NCI-H446 treated with DMSO at 0.1 percent for 48 hours (cell line): ENCODE measurements at places on chromosomes 7 and 10.

DNA sequence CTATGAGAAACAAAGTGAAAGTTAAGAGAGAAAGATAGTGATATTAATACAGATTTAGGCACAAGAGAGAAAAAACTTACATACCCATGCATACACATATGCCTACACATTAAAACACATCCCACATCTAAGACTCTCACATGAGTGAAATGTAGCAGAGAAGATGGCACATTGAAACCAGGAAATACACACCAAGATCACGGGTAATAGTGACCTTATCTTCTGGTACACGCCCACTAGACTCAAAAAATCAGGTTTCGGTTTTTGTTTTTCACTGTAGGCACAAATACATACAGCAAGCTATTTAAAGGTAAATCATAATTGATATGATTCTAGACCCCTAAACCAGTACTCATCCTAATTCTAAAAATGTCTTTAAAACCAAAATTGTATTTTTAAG lies 225.2 kb upstream of the TAC1 start:
- DNase-seq = no peak

- peak; percentile 42 for DNase-seq
These were observed 120.9 kb downstream of the C10orf105 start for GRCh38 chr10:71598621-71599055.

- no peak for DNase-seq
These were observed 583.5 kb upstream of the SEMA3D start for GRCh38 chr7:85770332-85770731.

DNA sequence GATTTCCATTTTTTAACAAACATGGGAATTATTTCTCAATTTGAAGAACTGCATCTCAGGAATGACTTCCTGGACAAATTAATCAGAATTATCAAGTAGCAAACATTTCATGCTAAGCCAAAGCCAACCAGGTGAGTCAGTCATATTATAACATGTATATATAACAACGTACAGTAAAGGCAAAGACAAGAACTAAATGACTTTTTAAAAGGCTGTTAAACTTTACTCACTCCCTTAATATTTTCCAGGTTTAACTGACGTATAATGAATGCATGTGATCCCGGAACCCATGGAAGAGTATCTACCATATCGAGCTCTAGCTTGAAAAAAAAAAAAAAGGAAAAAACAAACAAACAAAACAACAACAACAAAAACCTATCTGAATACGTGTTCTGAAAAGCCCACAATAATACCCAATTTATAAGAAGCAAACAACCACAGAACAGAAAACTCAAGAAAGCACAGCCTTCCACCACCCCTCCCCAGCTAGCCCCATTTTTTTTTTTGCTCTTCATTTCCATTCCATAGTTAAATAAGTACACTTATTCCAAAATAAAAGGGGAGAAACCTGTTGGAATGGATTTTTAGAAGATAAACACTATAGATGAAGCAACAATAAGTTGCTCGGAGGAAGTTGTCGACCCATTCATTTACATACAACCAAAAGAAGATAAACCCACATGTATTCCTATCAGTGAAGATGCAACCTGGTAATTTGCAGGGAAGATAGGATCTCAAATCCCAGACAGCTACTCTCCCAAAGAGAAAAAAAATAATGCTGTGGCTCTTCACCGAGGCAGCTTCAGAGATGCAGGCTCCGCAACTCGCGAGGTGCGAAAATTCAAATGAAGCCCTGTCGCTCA lies 537 bp downstream of the NAPEPLD start:
- no peak for DNase-seq

DNA sequence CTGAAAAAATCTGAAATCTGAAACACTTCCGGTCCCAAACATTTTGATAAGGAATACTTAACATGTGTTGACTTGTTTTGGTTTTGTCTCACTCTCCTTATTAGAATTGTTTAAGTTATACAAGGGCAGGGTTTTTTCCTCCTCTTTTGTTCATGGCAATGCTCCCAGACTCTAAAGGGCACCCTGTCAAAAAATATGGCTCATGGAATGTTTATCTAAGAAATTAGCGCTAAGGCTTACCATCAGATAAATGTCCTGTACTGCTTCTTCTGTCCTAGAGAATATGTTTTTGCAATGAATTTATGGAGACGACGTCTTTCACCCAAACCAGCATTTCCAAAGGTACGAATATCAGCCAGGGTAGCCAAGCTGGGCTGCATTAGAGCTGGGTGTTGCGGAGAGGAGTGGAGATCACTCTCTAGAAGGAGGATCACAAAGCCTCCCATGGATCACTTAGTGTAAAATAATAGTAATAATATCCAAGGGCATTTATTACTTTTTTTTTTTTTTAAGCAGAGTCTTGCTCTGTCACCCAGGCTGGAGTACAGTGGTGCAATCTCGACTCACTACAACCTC lies 46.8 kb downstream of the ERLIN1 start:
- no peak for DNase-seq

DNA sequence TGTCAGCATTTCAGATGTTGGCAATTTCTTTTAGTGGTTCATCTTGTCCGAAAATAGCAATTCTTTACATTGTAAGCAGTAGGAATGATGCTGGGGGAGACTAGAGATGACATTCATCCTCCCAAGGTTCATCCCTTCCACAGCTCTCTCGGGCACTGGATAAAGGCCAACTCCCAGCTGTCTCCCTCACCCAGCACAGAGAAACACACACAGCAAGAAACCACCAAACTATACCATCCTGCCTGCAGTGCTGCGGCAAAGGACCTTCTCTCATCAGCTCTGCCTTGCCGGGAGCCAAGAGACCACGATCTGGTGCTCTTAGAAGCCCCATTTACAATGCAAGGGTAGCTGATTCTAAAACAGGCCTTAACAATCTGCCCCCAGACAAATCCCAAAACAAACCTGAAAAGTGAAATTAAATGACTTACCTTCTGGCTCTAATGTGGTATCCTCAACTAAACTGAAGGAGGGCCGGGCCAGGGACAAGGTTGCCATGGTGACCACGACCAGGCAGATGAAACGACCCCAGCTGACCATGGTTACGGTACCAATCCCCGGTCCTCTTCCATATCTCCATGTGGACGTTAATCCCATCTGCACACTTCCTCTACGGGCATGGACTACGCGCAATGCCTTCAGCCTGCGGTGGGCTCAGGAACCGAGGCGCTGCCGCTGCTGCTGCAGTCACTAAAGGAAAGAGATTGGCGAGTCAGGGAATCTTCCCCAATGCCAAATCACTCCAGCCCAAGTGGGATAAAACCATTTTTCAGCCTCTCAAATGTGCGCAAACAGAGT lies 4.8 kb downstream of the FGFR2 start:
- no peak for DNase-seq
